ENCODE measurements at places on chromosomes 12 and 14.

DNA sequence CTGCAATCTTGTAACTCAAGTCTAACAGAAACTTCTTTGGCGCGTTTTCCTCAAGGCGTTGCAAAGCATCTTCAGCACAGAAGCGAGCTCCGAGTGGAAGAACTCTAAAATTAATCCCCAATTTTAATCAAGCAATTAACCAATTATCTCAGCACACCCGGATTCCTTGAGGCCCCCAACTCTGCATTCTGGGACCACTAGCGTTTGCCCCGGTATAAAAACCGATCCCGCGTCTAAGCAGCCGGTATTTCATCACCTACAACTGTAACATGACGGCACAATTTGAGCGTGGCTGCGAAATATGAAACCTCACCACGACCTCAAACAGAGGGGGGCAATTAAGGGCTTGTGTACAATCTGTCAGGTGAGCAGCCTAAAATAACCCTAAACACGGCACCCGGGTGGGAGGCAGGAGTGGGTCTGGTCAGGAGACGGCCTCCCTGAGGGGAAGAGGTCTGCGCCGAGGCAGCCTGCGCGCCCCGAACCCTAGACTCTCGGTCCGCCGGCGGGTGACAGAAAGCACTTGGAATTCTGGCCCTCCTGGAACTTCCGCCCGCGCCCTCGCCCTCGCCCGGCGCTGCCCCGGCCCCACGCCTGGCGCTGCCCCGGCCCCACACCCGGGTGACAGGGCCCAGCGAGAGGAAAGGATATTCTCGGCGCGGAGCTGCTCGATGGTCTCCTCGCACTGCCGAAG is 594 bp downstream of the ZCCHC8 start:
- peak; percentile 31 for DNase-seq

DNA sequence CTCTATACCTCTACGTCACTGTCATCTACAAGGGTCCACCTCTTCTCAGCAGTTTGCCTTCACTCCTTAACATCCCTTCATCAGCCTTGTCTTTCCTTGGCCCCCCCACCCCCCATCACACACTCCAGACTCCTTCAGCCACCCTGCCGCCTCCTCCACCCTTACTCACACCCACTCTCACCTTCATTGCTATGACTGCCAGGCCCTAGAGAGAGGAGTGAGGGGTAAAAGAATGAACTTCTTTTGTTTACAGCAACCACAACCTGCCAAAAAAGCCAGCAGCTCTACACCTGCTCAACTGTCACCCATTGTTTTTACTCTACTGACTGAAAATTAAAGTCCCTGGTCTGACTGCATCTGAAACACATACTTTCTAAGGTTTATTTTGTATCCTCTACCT is 112.8 kb downstream of the DUSP6 start:
- no peak for DNase-seq

DNA sequence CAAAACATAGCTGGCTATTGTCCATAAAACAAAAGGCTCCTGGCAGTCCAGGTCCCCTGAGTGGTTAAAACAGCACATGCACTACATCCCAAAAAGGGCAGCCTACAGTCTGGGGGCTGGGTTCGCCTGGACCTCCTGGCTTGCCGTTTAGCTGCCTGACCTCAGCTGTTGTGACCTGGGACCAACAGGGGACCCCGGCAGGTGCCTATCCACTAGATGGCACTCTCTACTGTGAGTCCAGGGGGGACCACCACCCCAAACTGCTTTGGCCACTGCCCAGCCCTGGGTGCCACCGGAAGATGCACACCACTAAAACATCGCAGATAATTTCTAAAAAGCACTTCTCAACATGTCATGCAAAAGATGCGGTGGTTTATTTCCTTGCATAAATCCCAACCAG is 2.9 kb upstream of the RTL1 start:
- DNase-seq, result no peak

DNA sequence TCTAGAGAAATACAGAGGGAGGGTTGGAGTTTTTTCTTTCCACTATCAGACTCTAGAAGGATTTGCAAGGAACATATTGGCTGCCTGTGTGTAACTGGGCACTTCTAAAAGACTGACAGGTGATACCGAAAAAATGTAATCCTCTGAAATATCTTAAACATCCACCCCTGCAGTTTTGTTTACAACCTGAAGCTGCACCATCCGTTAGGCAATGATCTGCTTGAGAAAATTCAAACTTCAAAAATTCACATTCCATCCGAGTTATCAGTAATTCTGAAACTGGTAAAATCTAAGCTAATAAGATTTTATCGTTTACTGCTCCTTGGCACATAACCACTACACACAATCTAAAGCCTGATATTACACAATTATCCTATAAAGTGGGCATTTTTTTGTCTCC is 528.6 kb downstream of the FUT8 start:
- DNase-seq, result no peak

DNA sequence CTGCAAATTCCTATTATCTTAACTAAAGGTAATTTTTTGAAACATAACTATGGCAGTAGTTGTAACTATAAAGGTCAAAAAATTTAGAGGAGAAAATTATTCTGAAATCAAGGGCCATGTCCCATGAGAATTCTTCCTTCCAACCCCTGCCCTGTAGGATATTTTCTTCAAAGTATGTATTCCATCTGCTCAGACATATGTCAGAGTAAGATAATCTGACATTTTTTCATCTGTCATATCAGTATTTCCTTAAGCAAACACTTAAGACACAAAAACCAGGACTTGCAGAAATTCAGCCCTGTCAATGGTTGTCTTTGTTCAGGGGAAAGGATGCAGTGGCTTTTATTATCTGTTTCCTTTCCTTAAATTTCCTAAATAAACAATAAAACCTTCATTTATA is 36.3 kb downstream of the ACSS3 start:
- DNase-seq, result no peak

GRCh38 chr14:64510825-64511671 is 6.5 kb downstream of the ZBTB1 start:
- peak; percentile 77 for DNase-seq

DNA sequence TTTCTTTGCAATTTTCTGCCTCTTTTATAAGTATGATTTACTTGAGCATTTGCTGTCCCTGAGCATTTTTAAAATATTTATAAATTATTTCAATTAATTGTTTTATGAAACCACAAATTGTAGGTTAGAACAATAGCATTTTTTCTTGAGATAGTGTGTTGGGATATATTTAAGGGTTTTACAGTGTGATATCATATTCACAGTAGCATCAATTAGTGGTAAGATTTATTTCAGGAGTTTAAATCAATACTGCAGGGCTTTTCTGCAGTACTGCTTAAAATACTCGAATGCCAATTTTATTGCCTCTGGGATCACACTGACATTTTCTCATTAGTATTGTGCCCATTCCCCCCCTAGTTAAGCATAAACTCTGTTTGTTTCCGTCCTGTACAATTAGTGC is 82.2 kb downstream of the BHLHE41 start:
- DNase-seq, result no peak

- DNase-seq, result no peak
These were observed 45.5 kb downstream of the PAWR start for GRCh38 chr12:79645235-79645630.

DNA sequence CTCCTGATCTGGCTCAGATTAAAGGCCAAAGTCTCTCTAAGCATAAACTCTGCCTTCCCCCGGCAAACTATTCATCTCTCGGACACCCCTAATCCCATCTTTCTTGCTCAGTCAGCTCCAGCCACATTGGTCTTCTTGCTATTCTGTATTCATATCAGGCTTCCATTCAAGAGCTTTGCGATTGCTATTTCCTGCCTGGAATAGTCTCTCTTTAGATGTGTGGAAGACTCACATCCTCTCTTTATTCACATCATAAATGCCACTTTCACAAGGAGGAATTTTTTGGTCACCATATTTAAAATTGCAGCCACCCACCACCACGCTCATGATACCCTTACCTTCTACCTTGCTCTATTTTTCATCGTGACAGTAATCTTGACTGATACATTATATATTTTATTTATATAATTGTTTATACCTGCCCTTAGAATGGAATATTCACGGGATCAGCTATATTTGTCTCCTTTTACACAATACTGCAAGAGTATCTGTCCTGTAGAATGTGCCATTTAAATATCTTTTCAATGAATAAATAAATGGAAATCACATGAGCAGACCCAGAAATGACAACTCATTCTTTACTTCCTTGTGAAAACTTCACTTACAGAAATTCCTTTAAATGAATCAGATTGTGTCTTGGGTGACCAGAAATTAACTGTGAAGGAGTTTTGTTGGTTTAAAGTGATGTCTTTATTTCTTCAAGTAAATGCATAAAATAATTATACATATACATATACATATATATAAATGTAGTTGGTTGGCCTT is 780.6 kb upstream of the FLRT2 start:
- no peak for DNase-seq

DNA sequence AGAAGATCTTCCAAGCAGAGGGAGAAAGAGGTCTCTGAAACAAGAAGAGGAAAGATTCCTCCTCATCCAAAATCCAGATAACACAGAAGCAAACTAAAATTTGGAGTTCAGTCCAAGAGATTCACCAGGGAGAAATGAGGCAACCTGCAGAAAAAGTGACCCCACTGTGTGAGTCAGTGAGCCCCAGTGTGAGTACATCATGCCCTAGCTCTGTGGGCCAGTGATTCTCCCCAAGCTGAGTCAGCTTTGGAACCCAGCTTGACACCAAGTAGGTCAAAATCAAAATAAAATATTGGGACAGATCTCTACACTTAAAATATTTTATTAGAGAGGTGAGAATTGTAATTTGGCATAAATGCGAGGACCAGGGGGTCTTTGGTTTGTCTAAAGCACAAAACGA is 17.2 kb downstream of the CLEC2B start:
- DNase-seq, result no peak

DNA sequence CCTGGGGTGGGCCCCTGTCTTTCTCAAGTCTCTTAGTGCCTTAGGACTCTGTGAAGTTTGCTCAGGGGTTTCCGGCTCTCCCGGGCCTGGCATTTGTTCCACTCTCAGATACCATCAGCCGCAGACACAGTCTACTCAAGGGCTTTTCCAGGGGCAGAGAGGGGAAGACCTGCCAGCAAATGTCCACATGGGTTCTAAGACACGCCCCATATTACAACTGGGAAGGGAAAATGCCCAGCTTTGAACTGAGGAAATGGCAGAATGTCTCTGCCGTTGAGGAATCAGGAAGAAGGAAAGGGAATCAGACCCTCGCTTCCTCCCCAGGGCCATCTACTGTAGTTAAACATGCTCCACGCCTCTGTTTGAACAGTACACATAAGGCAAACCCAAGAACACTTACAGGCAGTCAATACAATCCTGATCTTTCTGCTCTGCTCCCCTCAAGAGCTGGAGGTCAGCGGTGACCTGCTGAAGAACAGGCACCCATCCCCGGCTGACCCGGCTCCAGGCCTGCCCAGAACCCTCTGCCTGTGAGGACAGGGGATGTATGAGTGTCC is 7.9 kb downstream of the CCDC85C start:
- DNase-seq, result no peak

- DNase-seq, result no peak
These were observed 128.1 kb downstream of the PRKD1 start for GRCh38 chr14:29799464-29800095.
